ENCODE measurements at places on chromosomes 1 and 21. TPM values are rescaled to one million over a fixed set of nuclear protein-coding genes. Genes with fewer than 3 reads are reported as not detected.

Gene CFAP74
- not detected for total RNA-seq

Gene OLIG2
- total RNA-seq: not detected

Gene NKAIN1
- under 0.01 TPM for total RNA-seq

Gene PSEN2
- total RNA-seq: 42.7 TPM

Gene GJA9
- not detected for total RNA-seq

Gene TAL1
- total RNA-seq: 77.9 TPM

Gene ADAM30
- total RNA-seq: not detected

Gene MROH9
- not detected for total RNA-seq

Gene CENPS
- 7.7 TPM for total RNA-seq

Gene LRRC8B
- total RNA-seq: 2.3 TPM

Gene FMN2
- not detected for total RNA-seq

Gene MTARC1
- 3.6 TPM for total RNA-seq

Gene CPLANE2
- 7.7 TPM for total RNA-seq

Gene FBLIM1
- 136 TPM for total RNA-seq

Gene TNFRSF8
- under 0.01 TPM for total RNA-seq

Gene SGIP1
- 45.4 TPM for total RNA-seq

Gene DPT
- not detected for total RNA-seq

Gene LRRC40
- 17.7 TPM for total RNA-seq

Gene HAO2
- under 0.01 TPM for total RNA-seq

Gene LMOD1
- under 0.01 TPM for total RNA-seq

Gene ZNF695
- total RNA-seq: 1.0 TPM

Gene ANKRD35
- under 0.01 TPM for total RNA-seq

Gene ATAD3C
- total RNA-seq: 0.89 TPM

Gene IL22RA1
- total RNA-seq: not detected

Gene ODF2L
- 22.3 TPM for total RNA-seq

Gene CLCA4
- not detected for total RNA-seq

Gene S100A10
- 126 TPM for total RNA-seq

Gene KIF2C
- total RNA-seq: 9.7 TPM

Gene SH2D1B
- 0.13 TPM for total RNA-seq
